ENCODE measurements at places on chromosomes 2 and 18.

DNA sequence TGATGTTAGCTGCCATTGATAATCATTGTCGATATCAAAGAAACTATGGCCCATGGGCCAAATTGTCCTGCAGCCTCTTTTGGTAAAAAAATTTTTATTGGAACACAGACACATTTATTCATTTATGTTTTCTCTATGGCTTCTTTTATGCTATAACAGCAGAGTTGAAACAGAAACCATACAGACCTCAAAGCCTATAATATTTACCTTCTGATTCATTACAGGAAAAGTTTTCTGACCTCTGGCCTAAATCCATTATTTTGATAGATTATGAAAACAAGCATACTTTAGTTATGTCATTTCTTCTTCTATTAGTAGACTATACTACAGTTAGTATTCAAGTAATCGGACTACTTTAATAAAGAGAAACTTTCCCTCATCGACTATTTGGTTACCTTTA lies 349.7 kb upstream of the GALNT5 start:
- no peak for DNase-seq

- DNase-seq = no peak
These were observed 535 bp downstream of the ATG4B start for GRCh38 chr2:241637795-241638660.

DNA sequence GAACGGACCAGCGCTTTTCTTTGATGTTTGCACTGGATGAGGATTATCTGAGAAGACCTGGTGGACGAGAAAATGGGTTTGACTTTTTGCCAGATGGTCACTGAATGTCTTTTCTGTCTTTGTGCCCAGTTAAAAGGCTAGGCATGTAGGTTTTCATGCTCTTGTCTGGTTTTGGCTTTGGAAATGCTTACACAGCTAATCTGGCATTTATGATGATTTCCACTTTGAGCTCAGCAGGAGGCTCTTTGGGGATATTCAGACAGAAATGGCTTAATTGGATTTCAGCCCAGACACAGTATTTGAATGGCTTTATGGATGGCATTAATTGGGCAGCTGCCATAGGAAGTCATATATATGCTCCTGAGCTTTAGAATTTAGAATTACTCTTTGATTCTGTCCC lies 59.6 kb downstream of the NCK2 start:
- DNase-seq = no peak

DNA sequence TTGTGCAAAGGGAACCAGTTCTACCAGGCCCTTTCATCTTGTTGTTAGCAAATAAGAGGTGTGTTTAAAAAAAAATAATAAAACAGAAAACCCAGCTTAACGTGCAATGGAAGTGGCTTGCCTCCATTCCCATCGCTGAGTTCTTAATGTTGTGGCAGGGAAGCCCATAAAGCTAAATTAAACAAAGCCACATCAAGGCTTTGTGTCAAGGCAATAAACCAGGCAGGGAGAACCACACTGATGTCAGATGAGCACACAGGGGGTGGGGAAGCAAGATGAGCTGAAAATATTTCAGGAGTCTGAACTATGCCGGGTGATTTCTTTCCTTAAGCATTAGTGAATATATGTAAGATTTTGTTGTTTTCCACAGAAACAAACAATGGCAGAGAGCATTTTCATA lies 73.5 kb downstream of the PHLPP1 start:
- DNase-seq = no peak

DNA sequence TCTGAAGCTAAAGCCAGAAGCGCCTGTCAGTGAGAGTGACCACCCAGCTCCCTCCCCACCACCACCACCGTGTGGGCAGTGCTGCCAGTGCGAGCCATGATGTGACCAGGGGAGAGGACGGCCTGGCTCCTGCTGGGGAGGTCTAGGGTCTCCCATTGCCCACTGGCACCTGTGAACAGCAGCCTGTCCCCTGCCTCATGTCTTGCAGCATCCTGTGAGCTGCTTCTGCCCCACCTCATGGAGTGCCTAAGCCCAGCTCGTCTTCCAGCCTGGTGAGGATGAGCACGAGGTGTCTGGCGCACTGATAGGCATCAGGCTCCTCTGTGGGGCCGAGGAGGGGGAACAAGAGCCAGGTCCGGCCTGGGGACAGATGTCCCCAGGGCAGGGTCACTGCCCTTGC lies 61.4 kb downstream of the FAM168B start:
- no peak for DNase-seq

DNA sequence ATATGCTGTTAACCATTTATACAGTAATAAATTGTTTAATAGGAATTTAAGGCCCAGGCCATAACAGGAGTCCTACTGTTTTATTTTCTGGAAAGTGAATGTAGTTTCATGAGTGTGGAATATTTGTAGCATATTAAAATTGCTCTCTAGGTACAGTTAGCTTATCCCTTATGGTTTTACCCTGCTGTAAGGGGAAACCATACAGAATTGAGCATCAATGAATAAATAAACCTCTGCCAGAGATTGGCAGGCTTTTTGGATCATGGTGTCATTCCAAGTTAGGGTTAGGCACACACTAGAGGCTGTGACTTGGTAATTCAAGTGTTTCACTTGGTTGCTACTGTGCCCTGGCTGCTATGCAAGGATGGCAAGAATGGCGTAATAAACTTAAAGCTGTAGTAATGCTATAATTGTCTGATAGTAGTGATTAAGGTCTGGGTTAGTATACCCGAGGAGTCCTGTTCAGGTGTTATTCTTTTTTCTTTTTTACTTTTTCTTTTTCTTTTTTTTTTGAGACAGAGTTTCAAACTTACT lies 30.4 kb downstream of the BMPR2 start:
- no peak for DNase-seq

GRCh38 chr2:45131587-45131986 lies 122.3 kb upstream of the SIX2 start:
- no peak for DNase-seq

GRCh38 chr2:73566288-73566878 lies 75.8 kb downstream of the NAT8 start:
- DNase-seq = no peak

Measured in activated CD4-positive, CD25-positive, alpha-beta regulatory T cell treated with anti-CD3 and anti-CD28 coated beads, Interleukin-2, amount 50 U/mL, for 72 hours (primary cell).